Vagina (tissue), 2 donors: ENCODE measurements at places on chromosomes 1 and 21. TPM values are rescaled to one million over a fixed set of nuclear protein-coding genes. Genes with fewer than 3 reads are reported as not detected.
A peak's percentile ranks its signal among the peaks of the same experiment; 100 is the strongest.

Gene FCGR3A
- total RNA-seq, result 14.2 TPM

Gene IVL
- 169 TPM for total RNA-seq

Gene PSEN2
- total RNA-seq, result 22.1 TPM

Gene LRRC8C
- 5.4 TPM for total RNA-seq

GRCh38 chr1:239795304-239795703 lies 296.4 kb upstream of the FMN2 start:
- no peak for DNase-seq
- no peak overlapping the region for H3K27ac ChIP-seq
- no peaks in the 10 kb centered on the region for H3K4me1 ChIP-seq
- no peak overlapping the region for H3K4me3 ChIP-seq

GRCh38 chr1:32073299-32074229 lies 825 bp downstream of the TMEM39B start:
- H3K27me3 ChIP-seq, result no peaks in the 10 kb centered on the region
- H3K4me3 ChIP-seq, result peak overlapping the region; percentile 78
- peaks cover 36% of the 10 kb centered on the region for H3K36me3 ChIP-seq
- H3K4me1 ChIP-seq, result peaks cover 19% of the 10 kb centered on the region
- no peak for DNase-seq

GRCh38 chr1:180501865-180502360 lies 464 bp downstream of the ACBD6 start:
- H3K27me3 ChIP-seq, result no peaks in the 10 kb centered on the region
- DNase-seq, result no peak
- peak overlapping the region; percentile 87 for H3K4me3 ChIP-seq
- peak overlapping the region; percentile 94 for H3K27ac ChIP-seq
- H3K4me1 ChIP-seq, result peaks cover 33% of the 10 kb centered on the region

- H3K27ac ChIP-seq, result no peak overlapping the region
- no peaks in the 10 kb centered on the region for H3K4me1 ChIP-seq
- no peaks in the 10 kb centered on the region for H3K36me3 ChIP-seq
- no peak for DNase-seq
- no peaks in the 10 kb centered on the region for H3K27me3 ChIP-seq
- H3K4me3 ChIP-seq, result no peak overlapping the region
Observed at GRCh38 chr1:110091381-110091780, 20.9 kb upstream of the UBL4B start.

DNA sequence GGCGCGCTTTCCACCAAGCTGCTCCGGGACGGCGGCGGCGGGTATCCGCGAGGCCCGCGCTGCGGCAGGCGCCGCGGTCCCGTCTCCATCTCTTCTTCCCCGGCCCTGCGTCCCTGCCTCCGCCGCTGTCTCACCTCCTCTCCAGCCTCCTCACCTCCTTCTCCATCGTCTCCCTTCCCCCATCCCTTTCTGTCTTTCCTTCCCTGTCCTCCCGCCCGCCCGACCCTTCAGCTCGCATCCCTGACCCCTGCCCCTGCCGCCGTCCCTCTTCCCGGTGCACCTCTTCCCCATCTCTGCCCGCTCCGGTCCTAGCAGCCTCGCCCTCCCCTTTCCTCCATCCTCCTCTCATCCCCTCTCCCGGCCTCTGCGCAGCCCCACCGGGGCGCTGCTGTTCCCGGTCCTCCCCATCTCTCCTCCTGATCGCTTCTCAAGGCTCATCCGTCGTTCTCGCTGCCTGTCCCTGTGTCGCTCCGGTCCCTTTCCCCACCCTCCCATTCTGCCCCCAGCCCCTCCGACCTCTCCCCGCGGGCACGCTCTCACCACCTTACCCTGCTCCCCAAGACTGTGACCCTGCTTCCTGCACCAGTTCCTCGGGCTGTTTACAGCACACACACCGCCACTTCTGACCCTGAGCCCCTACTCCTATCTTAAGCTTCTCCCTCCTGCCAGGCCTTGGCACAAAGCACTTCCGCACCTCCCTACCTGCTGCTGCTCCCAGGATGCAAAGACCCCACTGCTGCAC lies 760 bp upstream of the NPHP4 start:
- DNase-seq, result no peak
- H3K36me3 ChIP-seq, result no peaks in the 10 kb centered on the region
- H3K4me1 ChIP-seq, result peaks cover 30% of the 10 kb centered on the region
- no peaks in the 10 kb centered on the region for H3K27me3 ChIP-seq
- peak overlapping the region; percentile 90 for H3K27ac ChIP-seq

DNA sequence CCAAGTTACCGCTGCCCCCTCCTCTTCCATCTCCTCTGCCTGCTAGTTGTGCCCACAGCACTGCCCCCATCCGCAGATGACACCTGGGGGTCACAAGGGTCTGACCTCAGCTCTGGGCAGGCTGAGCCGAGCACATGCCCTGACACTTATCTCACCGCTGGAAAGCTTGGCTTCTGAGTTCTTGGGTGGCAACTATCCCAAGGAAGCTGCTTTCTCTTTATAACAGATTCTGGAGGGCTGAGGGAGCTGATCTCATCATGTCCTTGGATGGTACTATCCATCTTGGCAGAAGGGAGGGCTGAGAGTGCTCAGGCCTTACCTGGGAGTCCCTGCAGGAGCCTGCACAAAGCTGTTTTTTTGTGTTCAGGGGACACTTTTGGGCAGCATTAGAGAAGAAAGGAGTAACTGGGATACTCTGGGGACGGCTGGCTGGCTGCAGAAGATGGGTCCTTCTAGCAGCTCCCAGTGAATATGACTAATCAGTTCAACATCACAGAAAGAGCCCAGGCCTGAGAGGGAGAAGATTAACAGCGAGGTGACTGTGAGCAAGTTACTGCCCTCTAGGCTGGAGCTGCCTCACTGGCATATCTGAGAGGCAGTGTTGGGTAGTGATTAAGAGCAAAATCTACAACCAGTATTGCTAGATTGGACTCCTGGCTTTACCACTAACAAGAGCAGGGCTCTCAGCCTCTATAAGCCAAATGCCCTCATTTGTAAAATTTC lies 71.6 kb downstream of the PLXNA2 start:
- no peaks in the 10 kb centered on the region for H3K36me3 ChIP-seq
- no peak for DNase-seq
- no peaks in the 10 kb centered on the region for H3K27me3 ChIP-seq
- H3K4me1 ChIP-seq, result no peaks in the 10 kb centered on the region
- H3K4me3 ChIP-seq, result no peak overlapping the region
- no peak overlapping the region for H3K27ac ChIP-seq

DNA sequence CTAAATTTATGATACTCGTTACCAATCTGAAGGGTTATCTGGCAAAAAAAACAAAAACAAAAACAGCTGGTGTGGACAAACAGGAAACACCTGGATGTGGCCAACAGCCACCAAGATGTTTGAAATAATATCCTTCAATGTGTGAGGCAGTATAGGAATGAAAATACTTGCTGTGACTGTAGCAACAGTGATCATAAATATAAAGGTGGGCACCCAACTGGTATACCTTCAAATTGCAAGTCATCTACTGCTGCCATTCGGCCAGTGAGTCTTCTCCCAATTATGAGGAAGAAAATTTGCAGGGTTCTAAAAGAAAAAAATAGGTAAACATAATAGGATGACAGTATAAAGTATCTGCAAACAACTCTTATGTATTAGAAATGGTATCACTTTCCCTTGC lies 916 bp downstream of the YIPF1 start:
- H3K36me3 ChIP-seq, result peaks cover 5% of the 10 kb centered on the region
- H3K4me3 ChIP-seq, result peak overlapping the region; percentile 94
- no peak for DNase-seq
- peak overlapping the region; percentile 58 for H3K27ac ChIP-seq
- no peaks in the 10 kb centered on the region for H3K27me3 ChIP-seq
- H3K4me1 ChIP-seq, result peaks cover 19% of the 10 kb centered on the region

DNA sequence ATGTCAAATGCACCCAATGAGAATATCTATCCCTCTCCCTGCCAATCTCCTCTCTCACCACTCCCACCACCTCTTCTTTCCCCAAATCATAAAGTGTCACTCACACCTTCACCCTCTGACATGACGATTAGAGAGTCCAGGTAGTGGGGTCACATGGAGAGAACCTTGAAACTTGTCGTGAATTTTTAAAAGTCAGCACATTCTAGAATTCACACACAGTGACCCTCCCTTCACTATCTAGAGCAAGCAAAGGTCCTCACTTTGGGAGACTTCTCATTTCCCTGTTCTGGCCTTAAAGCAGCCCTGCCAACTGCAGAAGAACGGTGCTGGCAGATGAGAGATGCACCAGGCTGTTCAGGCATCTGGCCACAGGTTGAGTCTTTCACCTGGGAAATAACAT lies 61.9 kb downstream of the CD34 start:
- H3K4me3 ChIP-seq, result no peak overlapping the region
- peaks cover 95% of the 10 kb centered on the region for H3K4me1 ChIP-seq
- peak overlapping the region; percentile 66 for H3K27ac ChIP-seq
- no peaks in the 10 kb centered on the region for H3K27me3 ChIP-seq
- H3K36me3 ChIP-seq, result no peaks in the 10 kb centered on the region

DNA sequence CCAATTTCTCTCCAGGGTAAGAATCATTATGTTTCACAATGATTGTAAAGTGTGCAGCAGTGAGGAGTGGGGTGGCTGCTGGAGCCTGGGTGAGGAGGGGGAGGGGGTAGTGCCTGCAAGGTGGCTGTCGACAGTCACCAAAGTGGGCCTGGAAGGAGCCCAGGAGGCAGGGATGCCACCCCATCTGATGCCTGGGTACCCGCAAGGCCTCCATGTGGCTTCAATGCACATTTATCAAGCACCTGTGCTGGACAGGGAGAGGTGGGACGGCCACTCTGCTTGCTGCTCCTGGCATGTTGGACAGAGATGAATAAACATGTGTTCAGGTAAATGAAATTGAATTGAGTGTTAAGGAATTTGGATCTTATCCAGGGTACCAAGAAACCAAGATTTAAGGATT lies 78.8 kb upstream of the DISP3 start:
- no peaks in the 10 kb centered on the region for H3K27me3 ChIP-seq
- no peak overlapping the region for H3K4me3 ChIP-seq
- no peaks in the 10 kb centered on the region for H3K4me1 ChIP-seq
- no peak overlapping the region for H3K27ac ChIP-seq
- DNase-seq, result no peak
- no peaks in the 10 kb centered on the region for H3K36me3 ChIP-seq

DNA sequence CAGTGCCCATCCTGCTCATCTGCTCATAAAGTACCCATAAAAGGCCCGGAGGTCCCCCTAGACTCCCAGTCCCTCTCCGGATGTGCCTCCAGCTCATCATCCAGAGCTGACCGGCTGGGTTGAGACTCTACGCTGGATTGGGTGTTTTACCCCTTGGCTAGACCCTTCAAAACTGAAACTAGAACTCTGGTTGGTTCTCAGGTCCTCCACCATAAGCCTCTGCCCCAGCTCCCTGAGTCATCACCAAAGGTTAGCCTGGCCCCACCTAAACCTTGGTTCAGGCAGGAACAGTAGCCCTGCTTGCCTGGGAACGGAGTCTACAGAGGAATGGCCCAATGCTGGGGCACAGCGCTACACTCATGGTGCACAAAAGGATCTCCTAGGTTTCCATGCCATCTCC lies 75.1 kb downstream of the TLR5 start:
- no peaks in the 10 kb centered on the region for H3K4me1 ChIP-seq
- no peaks in the 10 kb centered on the region for H3K27me3 ChIP-seq
- no peaks in the 10 kb centered on the region for H3K36me3 ChIP-seq
- no peak overlapping the region for H3K4me3 ChIP-seq

- no peaks in the 10 kb centered on the region for H3K27me3 ChIP-seq
- peak overlapping the region; percentile 22 for H3K4me3 ChIP-seq
- peaks cover 11% of the 10 kb centered on the region for H3K4me1 ChIP-seq
- no peaks in the 10 kb centered on the region for H3K36me3 ChIP-seq
- no peak for DNase-seq
- H3K27ac ChIP-seq, result peak overlapping the region; percentile 77
Observed at GRCh38 chr1:209219791-209220524, 363.6 kb upstream of the CAMK1G start.

GRCh38 chr1:231155808-231156207 lies 6.0 kb upstream of the TRIM67 start:
- DNase-seq, result no peak
- no peak overlapping the region for H3K27ac ChIP-seq
- H3K4me3 ChIP-seq, result no peak overlapping the region
- H3K27me3 ChIP-seq, result peaks cover 3% of the 10 kb centered on the region

GRCh38 chr1:204286831-204287421 lies 72.8 kb downstream of the PLEKHA6 start:
- H3K36me3 ChIP-seq, result no peaks in the 10 kb centered on the region
- peak overlapping the region; percentile 30 for H3K27ac ChIP-seq
- DNase-seq, result no peak
- H3K4me1 ChIP-seq, result peaks cover 40% of the 10 kb centered on the region

DNA sequence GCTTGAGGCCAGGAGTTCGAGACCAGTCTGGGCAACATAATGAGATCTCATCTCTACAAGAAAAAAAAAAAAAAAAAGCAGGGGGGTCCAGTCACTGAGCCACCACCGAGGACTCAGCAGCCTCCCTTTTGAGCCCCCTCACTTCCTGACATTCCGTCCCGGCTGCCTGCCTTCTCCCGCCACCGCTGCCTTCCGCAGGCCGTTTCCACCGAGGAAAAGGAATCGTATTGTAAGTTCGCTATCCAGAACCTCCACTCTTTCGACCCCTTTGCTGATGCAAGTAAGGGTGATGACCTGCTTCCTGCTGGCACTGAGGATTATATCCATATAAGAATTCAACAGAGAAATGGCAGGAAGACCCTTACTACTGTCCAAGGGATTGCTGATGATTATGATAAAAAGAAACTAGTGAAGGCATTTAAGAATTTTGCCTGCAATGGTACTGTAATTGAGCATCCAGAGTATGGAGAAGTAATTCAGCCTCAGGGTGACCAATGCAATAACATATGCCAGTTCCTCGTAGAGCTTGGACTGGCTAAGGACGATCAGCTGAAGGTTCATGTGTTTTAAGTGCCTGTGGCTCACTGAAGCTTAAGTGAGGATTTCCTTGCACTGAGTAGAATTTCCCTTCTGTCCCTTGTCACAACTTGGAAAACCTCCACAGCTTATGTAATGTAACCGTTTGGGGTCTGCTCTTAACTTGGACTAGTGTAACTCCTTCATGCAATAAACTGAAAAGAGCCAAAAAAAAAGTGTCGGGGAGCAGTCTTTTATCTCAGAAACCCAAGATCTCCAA lies 55.6 kb downstream of the GLUL start:
- H3K27ac ChIP-seq, result no peak overlapping the region
- H3K4me3 ChIP-seq, result no peak overlapping the region
- no peaks in the 10 kb centered on the region for H3K27me3 ChIP-seq

DNA sequence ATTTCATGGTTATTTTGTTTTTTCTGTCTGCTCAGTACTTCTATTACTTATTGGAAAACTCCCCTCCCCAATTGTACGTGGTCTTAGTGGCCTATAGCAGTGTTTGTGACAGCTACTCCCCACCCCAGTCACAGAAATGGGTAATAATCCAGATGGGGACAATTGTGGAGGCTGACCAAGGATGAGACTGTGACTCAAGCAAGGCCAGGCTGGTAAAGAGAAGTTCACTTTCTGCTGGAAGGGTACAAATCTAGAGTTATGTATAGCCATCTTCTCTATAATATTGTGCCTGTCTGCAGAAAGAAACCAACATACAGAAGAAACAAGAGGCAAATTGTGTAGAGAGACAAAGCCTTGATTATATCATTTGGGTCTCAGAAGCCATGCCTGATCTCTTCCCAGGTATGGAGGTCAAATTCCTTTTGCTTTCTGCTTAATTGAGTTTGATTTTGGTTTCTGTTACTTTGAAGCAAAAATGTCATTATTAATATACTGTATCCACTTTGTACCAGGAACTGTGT lies 270.4 kb downstream of the HLX start:
- H3K4me1 ChIP-seq, result no peaks in the 10 kb centered on the region
- H3K27me3 ChIP-seq, result no peaks in the 10 kb centered on the region
- no peak overlapping the region for H3K4me3 ChIP-seq
- no peaks in the 10 kb centered on the region for H3K36me3 ChIP-seq
- DNase-seq, result no peak
